ENCODE measurements at places on chromosomes 1 and 21.

DNA sequence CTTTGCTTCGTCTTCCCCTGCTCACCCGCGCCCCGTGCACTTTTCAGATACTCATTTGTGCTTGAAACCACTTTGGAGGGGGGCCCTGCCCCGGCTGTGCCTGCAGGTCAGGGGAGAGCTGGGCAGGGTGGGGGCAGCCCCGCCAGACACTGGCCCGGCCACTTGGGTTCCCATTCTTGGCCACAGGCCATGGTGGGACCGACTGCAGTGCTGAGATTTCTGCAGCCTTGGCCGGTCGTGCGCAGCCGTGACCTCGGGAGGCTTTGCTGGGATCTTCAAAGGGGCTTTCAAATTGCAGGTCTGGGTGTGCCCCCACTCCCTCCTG is 54.5 kb upstream of the TTC34 start:
- no peak for DNase-seq

DNA sequence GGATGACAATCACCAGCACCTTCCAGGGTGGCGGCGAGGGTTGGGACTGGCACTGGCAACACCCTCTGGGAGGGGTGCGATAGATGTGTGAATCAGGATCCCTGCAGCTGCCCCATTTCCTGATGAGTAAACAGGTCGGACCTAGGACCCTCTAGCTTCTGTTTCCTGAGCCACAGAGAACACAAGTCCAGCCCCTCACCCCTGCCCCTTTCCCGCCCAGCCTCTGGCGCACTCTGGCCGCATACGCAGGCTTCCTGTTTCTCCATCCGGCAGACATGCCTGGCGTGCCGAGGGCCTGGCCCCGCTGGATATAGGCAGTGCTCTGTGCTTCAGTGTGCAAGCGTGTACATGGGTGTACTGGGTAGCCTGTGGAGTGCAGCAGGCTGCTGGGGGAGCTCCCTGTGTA is 4.6 kb downstream of the PEAR1 start:
- no peak for DNase-seq

DNA sequence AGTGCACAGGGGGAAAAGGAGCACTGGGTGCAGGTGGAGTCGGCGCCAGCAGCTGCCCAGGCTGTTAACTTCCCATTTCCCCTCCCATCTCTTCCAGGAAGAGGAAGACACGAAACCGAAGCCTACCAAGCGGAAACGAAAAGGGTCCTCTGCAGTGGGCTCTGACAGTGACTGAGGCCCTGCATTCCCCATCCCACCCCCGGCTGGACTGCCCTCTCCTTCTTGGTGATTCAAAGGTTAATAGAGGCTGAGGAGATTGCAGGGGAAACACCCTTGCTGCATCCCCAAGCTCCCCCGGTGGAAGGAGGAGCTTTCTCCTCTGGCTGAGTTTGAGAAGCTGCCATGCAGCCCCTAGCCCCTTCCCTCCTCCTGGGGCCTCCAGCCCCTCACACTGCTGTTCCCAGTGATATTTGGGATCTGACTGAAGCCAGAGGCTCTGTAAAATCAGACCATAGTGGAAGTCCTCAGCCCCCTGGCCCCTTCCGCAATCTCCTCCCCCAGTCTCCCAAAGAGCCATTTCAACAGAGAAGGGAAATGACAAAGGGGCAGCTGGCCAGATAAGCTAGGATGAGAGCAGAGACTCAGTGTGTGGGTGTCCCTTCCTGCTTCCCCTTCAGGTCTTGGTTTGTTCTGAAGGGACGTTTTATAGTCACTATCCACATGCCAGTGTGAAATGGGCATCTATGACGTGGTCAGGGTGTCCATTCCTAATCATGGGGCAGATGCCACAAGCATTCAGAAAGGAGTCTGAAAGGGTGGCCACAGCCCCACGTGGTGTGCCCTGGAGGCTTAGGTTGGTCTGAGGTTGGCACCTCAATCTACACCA is 1.9 kb upstream of the SLC27A3 start:
- DNase-seq: peak; percentile 92

GRCh38 chr1:165960881-165961280 is 133.5 kb downstream of the UCK2 start:
- DNase-seq: no peak

- DNase-seq: no peak
Observed at GRCh38 chr1:220691053-220691684, 1.0 kb downstream of the C1orf115 start.

DNA sequence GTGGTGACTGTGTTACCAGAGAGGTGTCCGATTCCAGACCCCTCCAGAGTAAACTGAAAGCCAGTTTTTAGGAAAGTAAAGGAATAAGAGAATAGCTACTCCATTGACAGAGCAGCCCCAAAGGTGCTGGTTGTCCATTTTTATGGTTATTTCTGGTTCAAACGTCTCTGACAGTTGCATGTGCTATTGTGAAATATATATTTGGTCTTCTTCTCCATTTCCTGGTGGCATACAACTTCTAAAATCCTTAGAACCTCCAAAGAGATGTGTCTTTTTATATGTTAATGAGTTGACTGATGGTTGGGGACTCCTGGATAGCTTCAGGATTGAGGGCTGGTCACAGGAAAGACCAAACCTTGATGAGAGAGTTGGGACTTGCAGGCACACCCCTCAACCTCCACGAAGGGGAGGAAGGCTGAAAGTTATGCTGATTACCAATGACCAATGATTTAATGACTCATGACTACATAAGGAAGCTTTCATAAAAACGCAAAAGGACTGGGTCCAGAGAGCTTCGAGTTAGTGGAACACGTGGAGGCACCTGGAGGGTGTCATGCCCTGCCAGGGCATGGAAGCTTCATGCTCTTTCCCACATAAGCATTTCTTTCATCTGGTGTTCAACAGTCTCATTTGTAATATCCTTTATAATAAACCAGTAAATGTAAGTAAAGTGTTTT is 100.7 kb downstream of the SLC16A1 start:
- DNase-seq: no peak

GRCh38 chr1:31977385-31978131 is 36.1 kb upstream of the KHDRBS1 start:
- no peak for DNase-seq

- no peak for DNase-seq
Observed at GRCh38 chr1:221908573-221908972, 166.7 kb upstream of the DUSP10 start.

- peak; percentile 28 for DNase-seq
Observed at GRCh38 chr1:158257888-158258287, 3.7 kb downstream of the CD1A start.

DNA sequence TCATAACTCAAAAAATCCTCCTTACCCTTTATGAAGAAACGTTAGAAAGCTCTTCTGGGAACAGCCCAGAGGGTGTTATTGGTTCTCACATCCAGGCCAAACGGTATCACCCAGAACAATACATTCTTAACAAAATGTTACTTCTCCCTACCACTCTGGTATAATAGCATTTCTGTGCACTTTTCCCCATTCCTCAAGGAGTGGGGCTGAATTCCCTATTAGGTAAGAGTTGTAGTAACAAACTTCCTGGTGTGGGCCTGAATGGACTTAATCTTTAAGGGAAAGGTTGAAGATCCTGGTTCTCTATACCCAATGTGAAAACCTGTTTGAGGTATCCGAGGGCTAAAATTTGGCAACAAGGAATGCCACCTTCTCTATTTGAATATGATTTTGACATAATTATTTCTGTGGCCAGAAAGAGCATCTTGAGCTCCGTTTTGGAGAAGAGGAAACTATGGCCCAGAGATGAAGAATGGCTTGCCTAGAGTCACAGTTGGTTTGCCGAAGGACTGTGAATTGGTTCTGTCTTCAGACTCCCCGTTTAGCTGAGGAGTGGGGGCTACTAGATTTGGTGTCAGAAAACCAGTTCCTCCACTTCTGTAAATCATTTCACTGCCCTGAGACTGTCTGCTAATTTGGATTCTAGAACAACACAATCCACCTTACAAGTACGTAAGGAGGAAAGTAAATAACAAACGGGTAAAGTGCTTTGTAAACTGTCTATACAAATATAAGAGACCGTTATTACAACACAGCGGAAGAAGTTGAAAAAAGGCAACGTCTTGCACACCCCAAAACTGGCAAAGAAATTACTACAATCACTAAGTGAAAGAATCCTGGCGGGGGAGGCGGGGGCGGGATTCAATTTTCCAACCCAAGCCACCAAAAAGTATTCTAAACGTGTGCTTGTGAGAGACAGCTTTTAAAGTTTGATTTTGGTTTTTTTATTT is 2.3 kb downstream of the ANP32E start:
- peak; percentile 49 for DNase-seq

DNA sequence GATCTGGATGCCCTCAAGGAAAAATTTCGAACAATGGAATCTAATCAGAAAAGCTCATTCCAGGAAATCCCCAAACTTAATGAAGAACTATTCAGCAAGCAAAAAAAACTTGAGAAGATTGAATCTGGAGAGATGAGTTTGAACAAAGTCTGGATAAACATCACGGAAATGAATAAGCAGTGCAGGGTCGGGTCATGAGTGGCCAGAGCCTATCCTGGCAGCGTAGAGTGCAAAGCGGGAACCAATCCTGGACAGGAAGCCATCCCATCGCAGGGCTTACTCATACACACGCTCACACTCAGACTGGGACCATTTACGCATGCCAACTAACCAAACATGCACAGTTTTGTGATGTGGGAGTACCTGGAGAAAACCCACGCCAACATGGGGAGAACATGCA is 43.1 kb downstream of the ZMYM1 start:
- no peak for DNase-seq

- DNase-seq: no peak
Observed at GRCh38 chr1:84398175-84399155, at the start of gene DNASE2B. DNASE2B (plus strand) TSS chr1:84398484; CDS start chr1:84398565, 81 bp downstream.

DNA sequence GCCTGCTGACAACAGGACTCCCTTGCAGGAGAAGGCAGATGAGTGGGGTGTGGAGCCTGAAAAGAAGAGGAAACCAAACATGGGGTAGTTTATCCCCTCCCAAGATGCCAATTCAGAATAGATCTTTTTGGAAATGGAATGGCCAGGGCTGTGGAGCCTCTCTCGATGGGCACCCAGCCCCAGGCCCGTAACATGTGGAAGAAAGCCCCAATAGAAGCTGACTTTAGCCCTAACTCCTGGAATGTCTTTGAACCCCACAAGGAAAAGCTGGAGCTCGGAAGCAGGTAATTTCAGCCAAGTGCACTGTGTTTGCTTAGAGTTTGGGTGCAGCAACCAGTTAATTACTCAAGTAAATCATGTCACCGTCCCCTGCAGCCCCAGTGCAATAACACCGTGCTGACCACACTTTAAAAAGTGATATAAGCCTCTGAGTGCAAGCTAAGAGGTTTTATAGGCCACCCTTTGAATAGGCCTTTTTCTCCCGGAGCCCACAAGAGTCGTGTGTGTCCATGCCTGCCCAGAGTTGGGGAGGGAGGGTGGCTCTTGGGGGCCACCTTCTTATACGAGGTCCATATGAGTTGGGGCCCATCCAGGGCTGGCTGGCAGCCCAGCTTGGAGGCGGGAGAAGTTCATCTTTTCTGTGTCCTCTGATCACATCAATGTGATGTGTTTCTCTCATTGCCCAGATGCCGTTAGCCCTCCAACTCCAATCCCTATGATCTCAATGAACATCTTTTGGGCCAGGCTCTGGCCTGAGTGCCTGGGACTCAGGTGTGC is 153.2 kb downstream of the TRABD2B start:
- DNase-seq: no peak

DNA sequence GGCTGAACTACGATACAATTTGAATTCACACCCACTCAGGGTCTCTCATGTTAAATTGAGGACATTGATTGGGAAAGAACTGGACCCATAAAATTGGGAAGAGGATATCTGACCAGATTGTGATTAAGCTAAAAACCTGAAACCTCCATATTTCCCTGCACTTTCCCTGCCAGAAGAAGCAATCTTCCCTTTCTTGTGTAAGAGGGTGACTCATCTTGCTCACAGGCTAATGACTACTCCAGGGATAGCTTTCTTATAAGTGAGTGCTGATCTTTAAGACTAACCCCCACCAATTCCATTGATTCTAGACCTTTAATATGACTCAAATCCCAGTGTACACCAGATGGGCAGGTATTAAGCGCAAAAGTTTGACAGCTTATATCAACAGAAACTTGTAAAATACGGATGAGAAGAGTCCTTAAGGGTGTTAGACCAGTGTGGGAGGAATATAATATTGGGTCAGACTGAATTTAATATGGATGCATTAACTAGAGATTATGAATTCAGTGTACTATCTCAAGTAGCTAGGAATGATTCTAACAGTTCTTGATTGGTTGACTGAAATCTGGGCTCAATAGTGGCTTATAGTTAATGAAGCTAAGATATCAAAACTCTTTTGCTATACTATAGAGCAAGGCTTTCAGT is 12.1 kb upstream of the SGIP1 start:
- DNase-seq: peak; percentile 67

DNA sequence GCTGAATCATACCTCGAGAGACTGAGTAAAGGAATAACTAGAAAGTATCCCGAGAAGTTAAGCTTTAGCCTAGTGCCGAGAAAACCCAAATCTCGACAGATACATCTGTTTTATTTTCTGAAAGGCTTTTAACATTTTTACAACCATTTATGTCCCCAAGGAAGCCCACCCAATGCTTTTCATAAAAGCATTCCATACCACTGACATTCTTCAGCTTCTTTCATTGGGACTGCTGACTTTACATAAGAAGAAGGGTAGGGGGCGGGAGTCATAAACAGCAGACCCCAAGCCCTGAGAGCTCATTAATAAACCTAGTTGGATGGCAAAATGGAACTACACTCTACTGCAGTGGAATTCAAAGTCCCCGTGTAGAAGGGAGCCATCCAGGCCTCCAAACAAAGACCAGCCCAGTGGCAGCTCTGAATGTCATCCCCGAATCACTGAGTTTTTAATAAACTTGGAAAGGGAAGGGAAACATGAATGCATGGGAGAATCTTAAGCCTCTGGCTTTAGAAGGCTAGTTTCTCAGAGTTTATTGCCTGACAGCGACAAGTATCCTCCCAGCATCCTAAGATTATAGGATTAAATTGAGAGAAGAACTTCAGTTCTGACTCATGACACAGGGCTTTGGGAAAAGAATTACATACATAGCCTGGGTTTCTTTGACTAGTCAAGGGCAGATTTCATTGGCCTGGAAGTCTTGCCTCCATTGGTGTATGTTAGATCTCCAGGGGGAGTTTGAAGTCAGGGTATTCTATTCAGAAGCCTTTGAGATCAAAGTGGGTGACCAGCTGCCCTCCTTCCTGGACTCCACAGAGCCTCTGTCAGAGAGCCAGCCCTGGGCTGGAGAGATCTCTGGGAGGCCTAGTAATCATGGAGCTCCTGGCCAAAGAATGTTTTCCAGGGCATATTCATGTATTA is 3.7 kb downstream of the ATF3 start:
- DNase-seq: no peak

DNA sequence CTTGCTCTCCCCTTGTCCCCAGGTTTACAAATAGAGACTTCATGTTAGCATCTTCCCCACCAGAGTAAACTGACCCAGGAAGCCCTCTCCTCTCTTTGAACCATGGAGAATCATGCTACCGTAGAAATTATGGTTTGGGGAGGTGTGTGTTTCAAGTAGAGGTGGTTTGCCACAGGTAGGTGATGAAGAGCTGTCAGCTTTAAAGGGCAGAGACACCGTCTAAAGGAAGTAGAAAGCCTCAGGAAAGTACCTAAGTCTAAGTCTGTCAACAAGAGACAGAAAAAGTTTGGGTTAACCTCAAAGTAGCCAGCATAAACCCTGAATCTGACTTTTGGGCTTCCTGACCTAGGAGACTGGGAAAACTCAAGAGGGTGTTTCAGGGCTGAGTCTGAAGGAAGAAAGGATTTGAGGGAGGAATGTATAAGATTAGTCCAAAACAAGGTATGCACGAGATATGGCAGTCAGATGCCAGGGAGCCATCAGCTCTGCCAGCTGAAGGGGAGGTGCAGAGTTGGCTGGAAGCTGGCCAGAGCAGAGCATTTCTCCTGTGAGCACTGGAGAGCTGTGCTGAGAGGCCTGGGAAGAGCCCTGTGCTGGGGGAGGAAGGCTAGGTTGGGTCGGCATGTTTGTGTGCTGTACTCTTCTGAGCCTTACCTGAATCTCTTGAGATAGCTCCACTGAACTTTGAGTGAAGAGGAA is 14.3 kb downstream of the ADAMTSL4 start:
- DNase-seq: no peak

Data from inflammatory macrophage treated with lipopolysaccharide for 1 hour (primary cell).